ENCODE measurements at places on chromosomes 13 and 19.

GRCh38 chr13:108185223-108185622 is 30.1 kb downstream of the LIG4 start:
- no peak for DNase-seq

GRCh38 chr19:49870309-49870901 is 3.0 kb upstream of the PNKP start:
- no peak for DNase-seq

DNA sequence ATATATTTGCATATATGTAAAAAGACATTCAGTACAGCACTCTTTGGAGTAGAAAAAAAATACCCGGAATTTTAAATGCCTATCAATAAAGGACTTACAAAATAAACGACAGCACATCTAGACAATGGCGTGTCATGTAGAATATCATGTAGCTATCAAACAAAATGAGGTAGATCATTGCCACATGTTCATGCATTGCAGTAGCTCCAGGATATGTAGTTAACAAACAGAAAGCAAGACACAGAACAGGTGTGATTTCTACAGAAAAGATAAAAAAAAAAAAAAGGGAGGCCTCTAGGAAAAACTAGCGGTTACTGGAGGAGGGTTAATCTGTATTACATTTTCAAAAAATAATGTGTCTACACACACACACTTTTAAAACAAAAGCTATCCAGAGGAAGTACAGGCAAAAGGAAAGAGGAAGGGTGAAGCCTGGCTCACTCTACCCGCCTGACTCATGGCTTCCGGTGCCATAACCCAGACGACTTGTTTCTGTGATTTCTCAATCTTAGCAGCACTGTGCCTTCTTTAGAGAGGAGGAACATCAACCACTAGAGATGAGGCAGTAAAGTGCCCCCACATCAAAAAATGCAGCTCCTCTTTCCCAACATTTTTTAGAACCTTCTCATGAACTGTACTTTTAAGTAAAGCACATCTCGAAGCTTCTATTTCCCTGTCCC is 6.9 kb downstream of the KCTD12 start:
- no peak for DNase-seq

- no peak for DNase-seq
These were observed 19.1 kb upstream of the PNMA8C start for GRCh38 chr19:46447824-46448223.

DNA sequence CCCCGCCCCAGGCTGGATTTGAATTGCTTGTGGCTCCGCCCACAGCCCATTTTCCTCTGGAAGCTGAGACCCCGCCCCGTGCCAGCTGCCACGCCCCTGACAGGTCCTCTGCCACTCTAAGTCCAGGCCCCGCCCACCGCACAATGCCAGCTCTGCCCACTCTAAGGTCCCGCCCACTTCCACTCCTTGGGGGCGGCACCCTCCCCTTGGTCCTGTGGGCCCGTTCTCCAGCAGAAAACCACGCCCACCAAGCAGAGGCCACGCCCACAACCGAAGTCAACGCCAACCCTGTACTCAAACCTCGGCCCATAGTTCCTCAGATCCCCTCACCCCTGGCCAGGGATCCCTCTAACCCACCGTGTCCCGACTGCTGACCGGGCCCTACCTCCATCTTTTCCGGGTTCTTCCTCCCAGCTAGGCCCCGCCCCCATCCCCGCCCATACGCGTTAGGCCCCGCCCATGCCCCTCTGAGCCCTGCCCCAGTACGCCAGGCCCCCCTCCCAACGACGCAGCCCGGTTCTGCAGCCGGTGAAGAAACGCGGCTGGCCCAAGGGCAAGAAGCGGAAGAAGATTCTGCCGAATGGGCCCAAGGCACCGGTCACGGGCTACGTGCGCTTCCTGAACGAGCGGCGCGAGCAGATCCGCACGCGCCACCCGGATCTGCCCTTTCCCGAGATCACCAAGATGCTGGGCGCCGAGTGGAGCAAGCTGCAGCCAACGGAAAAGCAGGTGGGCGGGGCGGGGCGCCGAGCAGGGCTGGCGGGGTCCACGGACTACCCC is 1.3 kb downstream of the HMG20B start:
- DNase-seq = peak; percentile 86

- no peak for DNase-seq
These were observed 9.3 kb downstream of the ZIC5 start for GRCh38 chr13:99962242-99962641.

Measured in NCI-H446 treated with DMSO at 0.1 percent for 48 hours (cell line).